ENCODE measurements at places on chromosomes 3 and 15.

GRCh38 chr3:119831022-119831421, 49.1 kb downstream of the NR1I2 start:
- no peak for DNase-seq

DNA sequence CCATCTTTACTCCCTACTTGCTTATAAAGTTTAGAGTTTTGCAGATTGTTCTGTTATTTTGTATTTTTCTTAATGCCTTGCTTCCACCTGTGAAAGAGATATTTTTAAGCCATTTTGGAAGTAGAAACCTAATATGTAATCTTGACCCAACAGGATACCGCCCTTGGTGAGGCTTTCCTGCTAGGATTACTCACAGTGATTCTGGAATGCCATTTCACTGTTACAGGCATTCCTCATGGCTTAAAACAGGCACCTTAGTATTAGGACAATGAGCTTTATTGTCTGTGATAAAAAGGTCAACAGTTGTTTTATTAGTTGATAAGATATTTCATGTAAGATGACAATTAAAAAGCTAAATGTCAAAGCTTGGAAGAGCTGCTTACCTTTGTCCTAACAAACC, 58.2 kb downstream of the PHLDB2 start:
- DNase-seq, result no peak

GRCh38 chr15:67405208-67406191, 115.4 kb upstream of the C15orf61 start:
- no peak for DNase-seq

- no peak for DNase-seq
Observed at GRCh38 chr3:114903213-114903612, 243.9 kb downstream of the ZBTB20 start.

GRCh38 chr3:13566453-13566748, 17.5 kb downstream of the FBLN2 start:
- no peak for DNase-seq

- DNase-seq, result no peak
Observed at GRCh38 chr3:66858656-66859381, 139.3 kb upstream of the KBTBD8 start.

DNA sequence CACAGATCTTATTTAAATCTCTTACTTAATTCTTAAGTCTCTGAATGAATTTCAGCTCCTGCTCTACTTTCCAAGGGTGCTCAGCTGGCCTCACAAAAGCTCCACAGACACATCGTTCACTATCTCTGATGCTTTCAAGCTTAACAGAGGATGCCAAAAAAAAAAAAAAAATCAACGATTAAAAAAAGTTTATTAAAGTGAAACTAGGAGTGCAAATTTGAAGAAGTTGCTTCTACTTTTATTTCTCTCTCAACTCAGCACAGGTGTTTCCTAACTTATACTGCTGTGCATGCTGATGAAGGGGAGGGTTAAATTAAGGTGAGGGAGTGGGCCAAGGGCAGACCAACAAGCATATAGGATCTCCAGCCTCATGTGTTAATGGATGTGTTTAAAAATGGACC, 157.2 kb downstream of the TIGIT start:
- DNase-seq, result no peak

DNA sequence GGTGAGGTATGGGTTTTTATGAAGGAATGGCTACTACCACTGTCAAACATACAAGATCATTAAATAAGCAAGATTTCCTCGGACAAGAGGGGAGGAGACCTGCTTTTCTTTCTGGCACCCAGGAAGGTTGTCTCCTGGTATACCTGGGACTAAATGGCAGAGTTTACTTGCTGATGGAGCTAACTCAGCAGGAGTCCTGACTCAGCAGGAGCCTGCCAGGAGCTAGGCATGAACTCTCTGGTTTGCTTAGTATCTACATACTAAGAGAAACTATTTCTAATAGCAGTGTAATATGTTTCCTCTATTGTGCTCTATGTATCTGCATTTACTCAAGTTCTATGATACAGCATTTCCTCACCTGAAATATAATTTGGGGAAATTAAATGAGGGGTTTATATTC, 404.2 kb downstream of the RSL24D1 start:
- DNase-seq, result no peak

GRCh38 chr3:56207922-56208321, 260.3 kb downstream of the ERC2 start:
- DNase-seq, result no peak

DNA sequence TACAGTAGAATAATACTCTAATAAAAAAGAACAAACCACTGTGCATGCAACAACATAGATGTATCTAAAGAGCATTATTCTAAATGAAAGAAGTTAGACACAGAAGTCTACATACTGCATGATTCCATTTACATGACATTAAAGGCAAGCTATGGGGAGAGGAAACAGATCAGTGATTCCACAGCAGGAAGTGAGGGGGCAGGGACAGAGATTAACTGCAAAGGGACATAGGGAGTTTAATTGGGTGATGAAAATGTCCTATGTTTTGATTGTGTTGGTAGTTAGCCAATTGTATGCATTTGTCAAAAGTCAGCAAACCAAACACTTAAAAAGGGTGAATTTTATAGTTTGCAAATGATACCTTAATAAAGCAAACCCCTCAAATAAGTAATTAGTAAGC, 13.8 kb downstream of the CRYGS start:
- no peak for DNase-seq

DNA sequence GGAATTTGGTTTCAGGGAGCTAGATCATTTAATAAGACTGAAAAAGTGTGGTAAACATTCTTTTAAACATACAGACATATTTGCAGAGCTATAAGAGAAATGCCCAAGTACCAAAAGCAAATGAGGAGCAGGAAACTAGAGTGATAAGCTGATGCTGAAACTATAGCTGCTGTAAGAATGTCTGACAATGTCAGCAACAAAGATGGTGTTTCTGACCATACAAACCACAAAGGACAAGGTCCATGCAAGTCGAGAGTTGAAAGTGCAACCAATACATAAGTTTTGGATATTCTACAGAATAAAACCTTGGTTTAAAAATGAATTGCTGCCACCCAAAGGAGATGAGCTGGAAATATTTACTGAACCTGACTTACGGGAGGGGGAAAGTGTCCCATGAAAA, 610.2 kb downstream of the TBL1XR1 start:
- DNase-seq, result no peak

DNA sequence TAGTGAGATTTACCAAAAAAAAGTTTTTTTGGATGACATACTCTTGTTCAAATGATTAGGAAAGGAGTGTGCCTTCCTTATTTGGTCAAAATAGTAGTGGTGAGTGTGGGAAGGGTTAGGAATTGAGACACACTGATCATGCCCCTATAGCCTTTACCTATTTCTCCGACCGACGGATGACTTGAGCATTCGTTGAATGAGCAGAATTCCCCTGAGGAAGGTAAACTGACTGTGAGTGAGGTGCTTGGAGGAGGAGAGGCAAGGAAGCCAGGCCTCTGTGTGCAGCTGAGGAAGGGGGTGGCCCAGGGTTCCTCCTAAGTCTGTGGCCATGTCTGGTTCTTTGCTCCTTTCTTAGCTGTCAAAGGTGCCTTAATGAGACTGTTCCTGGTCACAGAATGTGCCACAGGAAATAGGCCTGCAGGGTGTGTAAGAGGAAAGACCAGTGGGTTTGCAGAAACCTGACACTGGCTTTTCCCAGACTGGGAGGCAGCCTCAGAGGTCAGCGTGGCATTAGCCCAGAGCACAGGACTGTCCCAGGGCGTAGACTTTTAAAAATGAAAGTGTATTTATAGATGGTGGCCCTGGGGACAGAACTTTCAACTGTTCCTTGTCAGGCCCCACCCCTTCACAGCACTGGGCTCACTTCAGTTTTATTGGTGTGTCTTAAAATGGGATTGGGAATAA, 307.7 kb upstream of the C2CD4B start:
- no peak for DNase-seq

GRCh38 chr3:50525987-50526386, 22.6 kb upstream of the CACNA2D2 start:
- DNase-seq, result no peak

- DNase-seq, result no peak
Observed at GRCh38 chr3:152177757-152178156, 91.0 kb upstream of the MBNL1 start.

DNA sequence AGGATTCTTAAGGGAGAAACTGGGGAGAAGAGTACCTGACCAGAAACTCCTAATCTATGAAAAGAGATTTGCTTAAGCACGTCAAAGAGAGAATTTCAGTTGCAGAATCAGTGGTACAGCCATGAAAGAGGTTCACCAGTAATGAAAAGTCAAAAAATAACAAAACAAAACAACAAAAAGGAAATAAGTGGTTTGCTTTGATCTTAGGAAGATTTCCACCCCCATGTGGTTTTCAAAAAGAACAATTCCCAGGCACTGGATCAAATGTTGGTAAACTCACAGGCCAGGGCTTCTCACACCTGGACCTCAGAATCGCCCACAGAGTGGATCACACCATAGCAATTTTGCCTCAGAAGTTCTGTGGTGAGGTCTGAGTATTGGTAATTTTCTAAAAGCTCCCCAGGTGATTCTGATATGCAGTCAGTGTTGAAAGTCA, 67.5 kb downstream of the TMEM39A start:
- no peak for DNase-seq

- DNase-seq, result no peak
Observed at GRCh38 chr3:157948605-157949383, 157.4 kb downstream of the SHOX2 start.

DNA sequence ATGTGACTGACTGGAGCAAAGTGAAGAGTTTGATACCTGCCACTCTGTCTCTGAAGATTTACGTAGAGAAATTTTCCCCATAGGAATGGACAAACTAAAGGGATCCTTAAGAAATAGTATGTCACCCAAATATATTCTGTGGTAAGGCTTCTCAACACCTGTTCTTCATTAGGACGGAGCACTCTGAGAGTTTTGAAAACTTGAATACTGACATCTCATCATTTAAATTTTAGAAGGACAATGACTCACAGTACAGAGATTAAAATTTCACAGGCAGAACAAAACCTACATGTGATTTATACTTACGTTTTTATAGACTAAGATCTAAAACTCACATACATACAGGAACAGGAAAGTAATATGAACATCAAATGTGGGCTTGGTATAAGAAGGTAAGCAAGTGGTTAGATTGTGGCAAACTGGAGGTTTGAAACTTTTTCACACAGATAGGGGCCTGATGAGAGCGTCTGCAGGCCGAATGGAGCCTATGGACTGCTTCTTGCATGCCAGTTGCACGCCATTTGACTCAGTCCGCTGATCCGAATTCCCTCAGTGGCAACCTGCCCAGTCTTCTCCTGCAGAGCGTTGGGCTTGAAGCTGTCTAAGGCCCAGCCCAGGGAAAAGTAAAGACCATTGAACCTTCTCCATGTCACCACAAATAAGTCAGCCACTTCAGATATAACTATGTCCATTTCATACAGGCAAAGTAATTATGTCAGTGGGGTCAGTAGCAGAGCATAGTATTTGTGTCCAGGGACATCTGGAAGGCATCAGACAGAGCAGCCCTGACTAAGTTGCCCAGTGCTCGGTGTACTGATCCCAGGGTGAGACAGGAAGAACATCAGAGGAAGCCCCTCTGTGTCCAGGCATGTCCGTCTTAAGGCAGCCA, 45.7 kb downstream of the ZBTB38 start:
- DNase-seq, result no peak

DNA sequence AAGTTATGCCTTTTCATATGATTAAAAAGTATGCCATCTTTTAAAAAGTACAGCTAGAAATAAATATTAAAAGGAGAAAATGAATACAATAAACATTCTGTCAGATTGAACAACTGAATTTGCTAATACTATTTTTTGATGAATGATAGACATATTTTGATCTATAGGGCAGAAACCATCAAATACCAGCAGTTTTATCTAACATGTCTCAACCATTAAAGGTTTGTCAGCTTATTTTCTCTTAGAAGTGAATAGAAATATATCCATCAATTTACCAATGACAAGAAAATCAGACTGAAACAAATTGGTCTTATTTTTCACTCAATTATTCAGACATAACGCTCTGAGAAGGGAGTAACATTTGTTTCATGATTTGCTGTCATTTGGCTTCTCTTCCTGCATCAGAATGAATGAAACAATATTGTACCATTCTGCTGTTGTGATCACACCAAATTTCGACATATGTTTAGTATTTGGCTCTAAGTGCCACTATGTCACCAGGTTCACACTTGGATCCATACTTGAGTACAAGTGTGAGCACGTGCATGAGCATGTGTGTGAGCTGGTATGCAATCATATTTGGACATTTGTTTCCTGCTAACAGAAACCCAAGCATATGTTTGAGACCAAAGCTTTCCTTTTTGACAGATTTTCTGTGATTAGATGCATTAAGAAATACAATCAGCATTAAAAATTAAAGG, 86.5 kb downstream of the THRB start:
- no peak for DNase-seq

DNA sequence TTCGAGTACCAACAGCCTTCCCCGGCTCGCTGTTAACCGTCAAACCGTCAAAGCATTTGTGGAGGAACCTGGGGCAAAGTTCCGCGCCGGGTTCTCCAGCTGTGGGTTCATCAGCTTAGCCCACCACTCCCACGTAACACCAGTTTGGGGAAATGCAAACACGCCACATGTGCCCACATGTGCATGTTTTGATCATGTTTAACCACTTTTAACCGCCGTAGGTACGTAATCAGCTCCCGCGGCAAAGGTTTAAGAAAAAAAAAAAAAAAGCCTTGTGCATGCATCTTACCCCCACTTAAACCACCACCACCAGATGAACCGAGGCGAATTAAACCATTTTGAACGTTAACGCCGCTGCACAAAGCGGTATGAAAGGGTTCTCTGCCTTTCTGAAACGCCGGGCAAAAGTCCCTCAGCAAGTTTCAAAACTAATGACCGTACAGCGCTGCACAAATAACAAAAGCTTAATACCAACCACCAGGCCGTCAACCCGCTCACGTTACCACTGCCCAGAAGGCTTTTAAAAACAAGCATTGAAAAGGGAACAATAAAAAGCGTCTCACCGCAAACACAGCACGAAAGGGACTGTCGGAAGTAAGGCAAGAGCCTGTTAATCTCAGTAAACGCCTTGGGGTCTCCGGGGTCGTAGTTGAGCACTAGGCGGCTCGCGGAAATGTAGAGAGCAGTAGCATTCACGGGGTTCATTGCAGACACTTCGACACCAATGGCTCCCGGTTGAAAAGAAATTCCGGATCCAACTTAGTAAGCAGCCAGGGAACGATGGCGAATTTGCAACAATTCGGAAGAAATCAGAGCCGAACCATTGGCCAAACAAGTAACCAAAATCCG, 1.5 kb downstream of the MSL2 start:
- DNase-seq, result no peak

- no peak for DNase-seq
Observed at GRCh38 chr15:88636050-88636449, 2.8 kb upstream of the ISG20 start.

GRCh38 chr15:57165992-57166391, 210.3 kb upstream of the CGNL1 start:
- DNase-seq, result no peak

DNA sequence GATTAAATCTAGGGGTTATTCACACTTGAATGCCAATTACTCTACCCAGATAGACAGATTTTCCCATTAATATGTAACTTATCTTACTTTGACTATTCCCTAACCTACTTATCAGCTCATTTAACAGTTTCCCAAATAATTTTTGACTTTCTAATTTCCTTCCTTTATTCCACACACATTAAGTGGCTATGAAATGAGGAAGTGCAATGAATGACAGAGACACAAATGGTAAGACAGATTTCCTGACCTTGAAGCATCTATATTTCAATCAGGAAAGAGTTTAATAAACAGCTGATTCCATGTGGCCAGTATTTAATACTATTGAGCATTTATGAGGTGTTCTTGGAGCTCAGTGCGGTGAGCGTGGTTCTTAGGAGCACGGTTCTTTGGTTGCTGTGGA, 78.8 kb downstream of the SLC7A14 start:
- DNase-seq, result no peak

- no peak for DNase-seq
Observed at GRCh38 chr3:11706604-11707003, 62.9 kb upstream of the VGLL4 start.
